Activated CD4-positive, alpha-beta T cell treated with anti-CD3 and anti-CD28 coated beads for 4 hours (primary cell): ENCODE measurements at places on chromosomes 2 and 18.

DNA sequence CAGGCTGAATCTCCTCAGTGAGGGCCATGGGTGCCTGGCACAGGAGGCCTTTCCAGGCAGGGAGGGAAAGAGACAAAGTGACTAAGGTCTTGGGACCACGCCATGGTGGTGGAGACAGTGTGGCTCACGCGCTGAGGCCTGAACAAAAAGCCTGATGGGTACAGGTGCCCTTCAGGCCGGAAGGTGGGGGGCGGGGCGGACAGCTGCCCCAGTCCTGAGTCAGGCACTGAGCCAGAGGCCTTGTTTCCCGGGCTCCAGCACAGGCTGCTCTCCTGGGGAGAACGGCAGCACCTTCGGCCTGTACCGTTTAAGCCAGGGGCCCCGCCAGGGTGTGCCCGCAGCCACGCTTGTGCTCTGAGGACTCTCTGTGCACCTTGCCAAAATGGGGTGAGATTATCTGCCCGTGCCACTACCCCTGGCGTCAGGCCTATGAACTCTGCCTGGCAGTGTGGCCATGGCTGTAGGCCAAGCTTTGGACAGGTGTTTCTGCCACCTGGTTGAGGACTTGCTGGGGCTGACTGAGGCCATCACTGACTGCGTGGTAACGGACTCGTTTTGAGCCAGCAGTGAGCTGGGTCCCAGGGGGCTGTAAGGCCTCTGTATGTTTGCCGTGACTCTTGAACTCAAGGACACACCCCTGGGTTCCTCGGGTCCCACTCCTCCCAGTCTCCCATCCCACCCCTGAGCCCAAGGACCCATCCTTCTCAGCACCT, 31.7 kb upstream of the DNMT3A start:
- no peak for DNase-seq

- DNase-seq: no peak
These were observed 29.5 kb downstream of the METTL8 start for GRCh38 chr2:171404261-171404660.

- no peak for DNase-seq
These were observed 297.3 kb upstream of the MMADHC start for GRCh38 chr2:149884871-149885270.

- no peak for DNase-seq
These were observed 10.7 kb downstream of the COL6A3 start for GRCh38 chr2:237403024-237403882.

DNA sequence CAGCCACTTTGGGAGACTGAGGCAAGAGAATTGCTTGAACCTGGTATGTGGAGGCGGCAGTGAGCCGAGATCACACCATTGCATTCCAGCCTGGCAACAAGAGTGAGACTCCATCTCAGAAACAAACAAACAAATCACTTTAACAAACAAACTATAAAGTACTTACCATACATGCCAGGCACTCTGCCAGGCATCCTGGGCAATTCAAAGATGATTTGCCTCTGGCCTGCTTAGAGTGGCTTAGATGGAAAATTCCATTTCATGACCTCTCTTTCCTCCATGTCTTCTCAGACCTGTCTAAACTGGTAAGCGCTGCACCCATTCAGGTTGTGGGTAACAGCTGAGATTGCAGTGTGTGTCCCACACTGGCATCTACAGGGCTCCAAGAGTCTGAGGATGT, 273.2 kb downstream of the BCL2 start:
- no peak for DNase-seq

DNA sequence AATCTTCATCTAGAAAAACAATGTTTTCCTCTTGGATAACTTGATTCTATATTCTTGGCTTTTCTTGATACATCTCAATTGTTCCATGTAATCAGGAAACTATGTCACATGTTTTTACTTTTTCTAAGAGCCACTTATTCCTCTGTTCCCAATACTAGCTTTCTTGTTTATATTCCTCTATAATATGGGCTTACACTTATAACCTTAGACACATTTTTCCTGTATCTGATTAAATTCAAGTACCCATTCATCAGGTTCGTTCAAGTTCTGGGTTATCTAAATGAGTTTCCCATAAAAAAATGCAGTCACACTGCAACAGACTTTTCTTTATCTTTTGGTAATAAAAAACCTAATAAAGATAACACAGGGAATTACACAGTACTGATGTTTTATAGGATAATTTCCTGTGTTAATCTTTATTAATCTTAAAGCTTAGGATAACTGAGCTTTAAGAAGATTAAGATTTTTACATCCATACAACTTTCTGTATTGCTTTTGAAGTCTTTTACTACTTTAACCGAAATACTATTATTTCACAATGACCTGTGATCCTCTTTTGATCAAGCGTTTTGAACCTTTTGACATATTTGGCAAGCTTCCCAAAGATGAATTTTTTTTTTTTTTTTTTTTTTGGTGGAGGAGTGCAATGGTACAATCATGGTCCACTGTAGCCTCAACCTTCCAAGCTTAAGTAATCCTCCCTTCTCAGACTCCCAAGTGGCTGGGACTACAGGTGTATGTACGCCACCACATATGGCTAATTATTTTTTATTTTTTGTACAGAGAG, 44.3 kb upstream of the C2orf66 start:
- DNase-seq: no peak

DNA sequence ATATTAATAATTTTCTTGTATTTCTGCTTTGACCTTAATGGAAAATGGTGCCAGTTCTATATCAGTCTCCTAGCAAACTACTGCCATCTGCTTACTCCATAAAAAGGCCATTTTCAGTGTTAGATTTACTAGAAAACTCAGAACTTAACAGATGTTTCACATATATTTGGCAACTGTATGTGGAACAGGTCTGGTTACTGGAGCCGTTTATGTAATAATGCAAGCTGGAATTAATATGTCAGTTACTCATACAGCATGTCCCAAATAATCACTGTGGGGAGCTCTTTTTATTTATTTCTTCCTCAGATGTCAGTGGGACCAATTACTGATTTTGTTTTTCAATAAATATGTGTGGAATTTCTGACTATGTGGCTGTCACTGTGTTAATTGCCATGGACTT, 1247.6 kb downstream of the CNTNAP5 start:
- no peak for DNase-seq

GRCh38 chr18:57727952-57728807, 74.9 kb downstream of the ATP8B1 start:
- DNase-seq: no peak

GRCh38 chr2:117859924-117860647, 45.6 kb downstream of the DDX18 start:
- no peak for DNase-seq
